Naive thymus-derived CD4-positive, alpha-beta T cell (primary cell): ENCODE measurements at places on chromosomes 13 and 19.

- no peak for DNase-seq
Observed at GRCh38 chr13:89052699-89053098, 1381.5 kb downstream of the SLITRK5 start.

DNA sequence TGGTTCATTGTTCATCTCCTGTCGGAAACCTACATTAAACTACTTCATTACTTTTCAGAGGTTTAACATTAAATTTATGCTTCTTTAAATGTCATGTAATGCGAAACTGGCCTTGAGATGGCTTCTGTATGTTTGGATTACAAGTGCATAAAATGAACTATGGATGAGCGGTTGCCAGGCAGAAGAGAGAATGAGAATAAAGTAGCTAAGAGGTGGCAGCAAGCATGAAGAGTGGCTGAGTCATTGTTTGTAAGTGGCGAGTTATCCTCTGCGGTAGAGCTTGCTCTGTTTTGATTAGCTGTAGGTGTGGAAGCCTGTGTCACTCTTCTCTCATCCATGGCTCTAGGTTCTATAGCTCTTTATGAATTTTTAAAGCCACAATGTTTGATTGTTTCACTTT lies 1139.6 kb upstream of the PCDH9 start:
- no peak for DNase-seq

DNA sequence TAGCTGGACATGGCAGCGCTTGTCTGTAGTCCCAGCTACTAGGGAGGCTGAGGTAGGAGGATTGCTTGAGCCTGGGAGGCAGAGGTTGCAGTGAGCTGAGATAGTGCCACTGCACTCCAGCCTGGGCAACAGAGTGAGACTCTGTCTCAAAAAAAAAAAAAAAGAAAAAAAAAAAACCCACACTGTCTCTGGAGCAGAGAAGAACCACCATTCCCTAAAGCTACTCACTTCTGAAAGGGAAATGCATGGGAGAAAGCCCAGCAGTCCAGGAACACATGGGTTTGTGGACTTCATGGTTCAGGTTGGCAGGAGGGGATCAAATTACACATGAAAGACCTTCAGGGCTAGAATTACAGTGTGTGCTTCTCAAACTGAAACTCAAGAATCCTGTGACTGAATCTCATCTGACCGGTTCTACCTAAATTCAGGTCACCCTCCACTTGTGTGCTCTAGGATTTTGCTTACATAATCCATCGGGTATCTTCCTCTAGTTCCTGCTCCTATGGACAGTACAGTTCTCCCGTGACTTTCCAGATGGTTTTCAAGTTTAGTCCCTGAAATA lies 30.2 kb upstream of the CPB2 start:
- no peak for DNase-seq

DNA sequence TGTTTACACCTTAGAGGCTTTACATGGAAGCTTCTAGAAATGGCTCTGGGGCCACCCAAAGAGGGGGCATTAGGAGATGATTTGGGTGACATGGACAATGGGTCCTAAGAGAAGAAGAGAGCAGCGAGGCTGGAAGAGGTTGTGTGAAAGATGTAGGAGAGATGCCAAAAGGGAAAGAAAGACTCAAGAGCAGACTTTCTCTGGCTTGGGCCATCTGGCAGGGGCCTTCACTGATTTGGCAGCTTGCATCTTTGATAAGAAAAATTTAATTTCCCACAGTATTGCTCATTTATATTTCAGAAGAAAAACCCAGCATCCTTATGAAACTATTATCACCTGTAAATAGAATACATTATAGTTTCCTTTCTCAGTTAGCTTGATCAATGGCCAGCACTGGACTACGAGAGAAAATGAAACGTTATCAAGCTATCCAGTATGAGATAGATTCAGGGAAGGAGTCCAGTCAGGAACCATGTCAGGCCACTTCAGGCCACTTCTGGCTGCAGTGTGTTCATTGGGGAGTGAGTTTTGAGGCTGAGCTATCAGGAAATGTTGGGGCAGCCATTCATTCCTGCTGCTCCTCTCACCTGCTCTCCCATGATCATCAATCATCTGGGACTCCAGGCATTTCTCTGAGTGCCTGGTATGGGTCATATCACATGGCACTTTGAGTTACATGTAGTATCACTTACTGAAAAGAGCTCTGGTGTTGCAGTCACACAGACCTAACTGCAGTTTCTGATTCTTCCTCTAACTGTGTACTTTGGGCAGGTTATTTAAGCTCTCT lies 10.3 kb downstream of the SCEL start:
- no peak for DNase-seq

- no peak for DNase-seq
Observed at GRCh38 chr13:90760639-90761038, 586.8 kb upstream of the MIR17HG start.

DNA sequence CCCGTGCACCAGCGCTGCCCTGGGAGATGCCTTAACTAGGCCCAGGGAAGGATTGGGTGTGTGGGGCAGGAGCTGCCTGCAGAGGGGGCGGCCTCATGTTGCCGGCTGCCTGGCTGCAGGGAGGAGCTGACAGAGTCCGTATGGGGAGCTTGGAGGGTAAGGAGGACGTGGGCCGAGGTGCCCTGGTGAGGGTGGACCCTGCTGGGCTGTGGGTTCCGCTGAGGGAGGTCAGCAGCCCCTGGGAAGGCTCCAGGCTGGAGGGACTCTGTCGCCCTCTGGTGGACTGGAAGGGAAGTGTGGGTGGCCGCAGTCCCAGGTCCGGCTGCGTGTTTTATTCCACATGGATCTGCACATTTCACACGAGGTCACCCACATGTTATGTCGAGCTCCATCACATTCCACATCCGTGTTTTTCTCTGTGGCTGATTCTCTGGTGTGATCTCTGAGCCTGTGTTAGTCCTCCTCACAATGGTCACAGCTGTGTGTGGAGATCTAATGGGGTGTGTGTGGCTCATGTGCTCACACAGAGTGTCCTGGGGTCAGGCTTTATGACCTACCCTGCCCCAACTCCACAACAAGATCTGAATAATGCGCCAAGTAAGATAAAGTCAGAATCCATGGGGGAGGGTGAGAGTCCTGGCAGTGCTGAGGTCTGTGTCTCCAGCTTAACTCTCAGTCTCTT lies 1.8 kb upstream of the CEACAM8 start:
- no peak for DNase-seq

DNA sequence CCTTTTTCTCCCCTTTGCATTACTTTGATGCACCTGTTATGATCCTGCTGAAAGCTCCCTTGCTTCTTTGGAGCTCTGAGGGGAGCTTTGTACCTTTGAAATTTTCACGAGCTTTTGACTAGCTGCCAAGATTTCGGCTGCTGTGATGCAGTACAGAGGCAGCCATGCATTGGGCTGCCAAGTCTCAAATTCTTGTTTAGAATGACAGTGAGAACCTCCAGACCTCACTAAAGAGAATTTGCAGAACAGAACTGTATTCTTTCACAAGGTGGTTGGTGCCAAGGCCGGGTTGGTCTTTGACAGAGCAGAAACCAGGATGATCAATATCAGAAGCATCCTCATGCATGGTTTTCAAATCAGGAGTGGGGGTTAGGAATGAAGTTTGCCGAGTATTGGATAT lies 414.8 kb downstream of the GPC5 start:
- no peak for DNase-seq

- no peak for DNase-seq
Observed at GRCh38 chr13:27047081-27047480, 124.5 kb downstream of the USP12 start.

GRCh38 chr19:611481-611868 lies 21.8 kb downstream of the HCN2 start:
- DNase-seq, result no peak

- no peak for DNase-seq
Observed at GRCh38 chr13:80338781-80339562, 2.0 kb downstream of the SPRY2 start.

DNA sequence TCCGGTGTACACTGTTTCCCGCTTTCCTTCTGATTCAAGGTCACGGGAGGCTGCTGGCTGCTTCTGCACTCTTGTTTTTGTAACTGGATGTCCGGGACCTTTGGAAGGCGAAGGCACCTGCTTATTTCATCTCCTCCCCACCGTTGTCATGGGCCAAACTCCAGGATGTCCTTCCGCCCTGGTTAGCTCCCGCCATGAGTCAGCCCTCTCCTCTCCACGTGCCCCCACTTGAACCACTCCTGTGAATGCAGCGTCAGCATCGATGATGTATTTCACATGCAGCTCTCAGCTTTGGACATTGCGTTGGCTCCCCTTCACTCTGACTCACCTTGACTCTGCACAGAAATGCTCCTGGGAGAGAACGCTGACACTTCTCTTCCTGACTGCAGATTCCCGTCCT lies 5.5 kb upstream of the GALP start:
- DNase-seq, result no peak

DNA sequence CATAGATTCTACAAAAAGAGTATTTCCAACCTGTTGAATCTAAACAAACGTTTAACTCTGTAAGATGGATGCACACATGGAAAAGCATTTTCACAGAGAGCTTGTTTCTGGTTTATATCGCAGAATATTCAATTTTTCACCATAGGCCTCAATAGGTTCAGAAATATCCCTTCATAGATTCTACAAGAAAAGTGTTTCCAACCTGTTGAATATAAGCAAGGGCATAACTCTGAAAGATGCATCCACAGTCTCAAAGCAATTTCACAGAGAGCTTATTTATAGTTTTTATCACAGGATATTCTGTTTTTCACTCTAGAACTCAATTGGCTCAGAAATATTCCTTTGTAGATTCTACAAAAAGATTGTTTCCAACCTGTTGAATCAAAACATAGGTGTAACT lies 1483.6 kb downstream of the UQCRFS1 start:
- DNase-seq, result no peak

- peak; percentile 61 for DNase-seq
Observed at GRCh38 chr19:940591-941291, 14.9 kb downstream of the ARID3A start.

- no peak for DNase-seq
Observed at GRCh38 chr13:105595471-105595870, 940.0 kb downstream of the EFNB2 start.

- no peak for DNase-seq
Observed at GRCh38 chr19:29120466-29120865, 92.5 kb downstream of the UQCRFS1 start.

GRCh38 chr13:73661687-73662425 lies 472.3 kb downstream of the KLF12 start:
- no peak for DNase-seq

DNA sequence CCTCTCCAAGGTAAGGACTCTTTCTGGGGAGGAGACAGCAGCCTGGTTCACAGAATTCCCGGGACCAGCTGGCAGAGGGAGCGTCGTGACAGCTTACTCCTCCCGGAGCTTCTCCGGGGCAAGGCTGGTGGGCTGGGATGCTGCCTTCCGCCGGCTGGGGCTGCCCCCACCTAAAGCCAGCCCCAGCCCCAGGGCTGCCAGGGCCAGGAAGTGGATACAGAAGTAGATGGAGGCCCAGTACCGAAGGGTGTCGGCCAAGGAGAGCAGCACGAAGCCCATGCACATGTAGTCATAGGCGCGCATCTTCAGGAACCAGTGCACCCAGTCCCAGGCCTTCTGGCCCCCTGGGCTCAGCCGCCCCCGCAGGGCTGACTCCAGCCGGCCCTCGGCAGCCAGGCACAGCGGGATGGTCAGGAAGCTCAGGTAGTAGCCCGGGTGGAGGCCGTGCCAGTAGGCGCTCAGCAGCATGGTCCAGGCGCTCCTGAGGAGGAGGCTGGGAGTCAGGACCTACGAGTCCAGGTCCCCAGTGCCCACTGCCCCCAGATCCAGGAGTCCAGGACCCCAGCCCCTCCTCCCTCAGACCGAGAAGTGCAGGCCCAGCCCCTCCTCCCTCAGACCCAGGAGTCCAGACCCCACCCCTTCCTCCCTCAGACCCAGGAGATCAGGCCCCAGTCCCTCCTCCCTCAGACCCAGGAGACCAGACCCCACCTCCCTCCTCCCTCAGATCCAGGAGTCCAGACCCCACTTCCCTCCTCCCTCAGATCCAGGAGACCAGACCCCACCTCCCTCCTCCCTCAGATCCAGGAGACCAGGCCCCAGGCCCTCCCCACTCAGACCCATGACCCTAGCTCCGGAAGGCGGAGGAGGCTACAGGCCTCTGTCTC lies 1.2 kb upstream of the TMC4 start:
- DNase-seq, result no peak

GRCh38 chr13:72403396-72404010 lies 323.9 kb downstream of the MZT1 start:
- no peak for DNase-seq

DNA sequence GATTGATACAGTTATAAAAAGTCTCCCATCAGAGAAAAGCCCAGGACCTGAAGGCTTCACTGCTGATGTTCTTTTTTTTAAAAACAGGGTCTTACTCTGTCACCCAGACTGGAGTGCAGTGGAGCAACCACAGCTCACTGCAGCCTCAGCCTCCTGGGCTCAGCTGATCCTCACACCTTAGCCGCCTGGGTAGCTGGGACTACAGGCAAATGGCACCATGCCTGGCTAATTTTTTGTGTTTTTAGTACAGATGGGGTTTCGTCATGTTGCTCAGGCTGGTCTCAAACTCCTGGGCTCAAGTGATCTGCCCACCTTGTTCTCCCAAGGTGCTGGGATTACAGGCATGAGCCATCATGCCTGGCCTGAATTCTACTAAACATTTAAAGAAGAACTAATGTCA lies 33.1 kb downstream of the TEX29 start:
- DNase-seq, result no peak

GRCh38 chr13:97975280-97975847 lies 21.9 kb downstream of the IPO5 start:
- DNase-seq, result no peak

- DNase-seq, result no peak
Observed at GRCh38 chr19:926589-927350, 935 bp downstream of the ARID3A start.

DNA sequence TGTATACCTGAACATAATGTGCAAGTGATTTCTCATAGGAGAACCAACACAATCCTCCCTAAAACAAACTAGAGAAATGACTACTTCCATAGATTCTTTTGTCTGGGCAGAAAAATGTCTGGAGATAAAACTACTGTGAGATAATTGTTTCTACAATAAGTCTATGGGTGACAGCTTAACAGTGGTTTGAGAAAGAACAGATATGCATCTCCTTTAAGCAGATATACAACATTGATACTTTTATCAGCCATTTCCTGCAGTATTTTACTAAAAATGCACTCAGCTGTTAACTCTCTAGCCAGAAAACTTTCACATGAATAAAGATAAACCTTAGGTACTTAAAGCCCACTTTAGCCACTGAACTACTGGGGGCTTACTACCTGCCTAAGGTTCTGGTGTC lies 1132.4 kb downstream of the EFNB2 start:
- no peak for DNase-seq

DNA sequence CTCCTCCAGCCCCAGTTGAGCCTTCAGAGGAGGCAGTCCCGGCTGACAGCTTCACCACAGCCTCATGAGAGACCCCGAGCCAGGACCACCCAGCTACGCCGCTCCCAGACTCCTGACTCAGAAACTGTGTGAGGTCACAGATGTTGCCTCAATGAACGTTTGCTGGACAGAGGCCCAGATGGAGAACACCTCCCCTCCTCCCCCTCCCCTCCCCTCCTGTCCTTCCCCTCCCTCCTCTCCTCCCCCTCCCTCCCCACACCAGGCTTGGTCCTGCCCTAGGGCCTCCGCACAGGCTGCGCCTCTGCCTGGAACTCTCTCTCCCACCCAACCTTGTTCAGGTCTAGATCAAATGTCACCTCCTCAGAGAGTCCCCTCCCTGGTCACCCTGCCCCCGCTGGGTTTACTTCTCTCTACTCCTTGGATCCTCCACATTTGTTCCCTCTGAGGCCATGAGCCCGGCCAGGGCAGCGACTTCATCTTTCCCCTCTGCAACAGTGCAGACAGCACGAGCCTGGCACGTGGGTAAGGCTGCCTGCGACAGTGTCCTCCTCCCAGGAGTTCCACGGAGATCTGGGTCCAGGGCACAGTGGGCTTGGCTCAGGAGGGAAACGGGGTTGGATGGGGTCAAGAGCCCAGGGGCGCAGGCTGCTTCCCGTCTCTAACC lies 17.4 kb downstream of the PIP5K1C start:
- no peak for DNase-seq

- no peak for DNase-seq
Observed at GRCh38 chr19:33208371-33208895, 14.3 kb downstream of the LRP3 start.
